ENCODE measurements at places on chromosomes 6 and 20.

DNA sequence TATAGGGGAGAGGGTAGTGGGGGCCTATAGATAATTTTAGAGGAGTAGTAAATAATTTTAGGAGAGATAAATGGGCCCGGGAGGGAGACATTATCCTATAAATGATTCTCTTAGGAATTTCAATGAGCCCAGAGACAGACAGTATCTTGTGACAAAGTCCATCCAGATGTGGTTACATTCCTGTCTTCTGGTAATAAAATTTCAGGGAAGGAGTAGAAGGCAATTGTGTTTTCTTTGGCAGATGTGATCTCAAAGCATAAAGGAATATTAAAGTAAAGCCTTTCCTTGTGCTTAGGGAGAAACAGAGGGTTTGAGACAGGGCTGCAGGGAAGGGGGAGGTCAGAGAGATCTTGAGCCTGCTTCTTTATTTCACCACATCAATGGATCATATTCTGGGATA, 979.8 kb upstream of the GJE1 start:
- peak; percentile 63 for DNase-seq

GRCh38 chr6:10051283-10051682, 363.6 kb downstream of the TFAP2A start:
- DNase-seq: no peak

GRCh38 chr6:23980965-23981364, 145.1 kb upstream of the NRSN1 start:
- no peak for DNase-seq

GRCh38 chr20:6993511-6993910, 226.0 kb downstream of the BMP2 start:
- DNase-seq: no peak

DNA sequence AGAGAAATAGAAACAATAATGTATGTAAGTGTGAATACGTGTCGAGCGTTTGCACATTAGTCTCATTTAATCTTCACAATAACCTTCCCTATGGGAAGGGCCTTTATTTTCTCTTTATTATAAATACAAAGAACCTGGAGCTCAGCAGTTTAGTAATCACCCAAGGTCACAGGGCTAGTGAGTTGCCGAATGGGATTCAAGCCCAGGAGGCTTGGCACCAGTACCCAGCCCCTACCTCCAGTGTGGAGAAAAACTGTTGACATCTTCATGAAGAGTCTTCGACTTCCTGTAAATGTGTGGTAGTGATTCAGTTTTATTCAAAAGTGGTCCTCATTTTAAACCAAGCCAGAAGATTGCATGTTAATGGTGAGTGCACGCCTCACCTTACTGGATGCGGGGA, 162.8 kb downstream of the SCML4 start:
- no peak for DNase-seq

- no peak for DNase-seq
Observed at GRCh38 chr6:127515234-127515793, 3.8 kb downstream of the MTCL3 start.

GRCh38 chr20:227439-228105, 514 bp downstream of the DEFB129 start:
- no peak for DNase-seq

- DNase-seq: no peak
Observed at GRCh38 chr6:56214041-56214702, 33.2 kb downstream of the COL21A1 start.

DNA sequence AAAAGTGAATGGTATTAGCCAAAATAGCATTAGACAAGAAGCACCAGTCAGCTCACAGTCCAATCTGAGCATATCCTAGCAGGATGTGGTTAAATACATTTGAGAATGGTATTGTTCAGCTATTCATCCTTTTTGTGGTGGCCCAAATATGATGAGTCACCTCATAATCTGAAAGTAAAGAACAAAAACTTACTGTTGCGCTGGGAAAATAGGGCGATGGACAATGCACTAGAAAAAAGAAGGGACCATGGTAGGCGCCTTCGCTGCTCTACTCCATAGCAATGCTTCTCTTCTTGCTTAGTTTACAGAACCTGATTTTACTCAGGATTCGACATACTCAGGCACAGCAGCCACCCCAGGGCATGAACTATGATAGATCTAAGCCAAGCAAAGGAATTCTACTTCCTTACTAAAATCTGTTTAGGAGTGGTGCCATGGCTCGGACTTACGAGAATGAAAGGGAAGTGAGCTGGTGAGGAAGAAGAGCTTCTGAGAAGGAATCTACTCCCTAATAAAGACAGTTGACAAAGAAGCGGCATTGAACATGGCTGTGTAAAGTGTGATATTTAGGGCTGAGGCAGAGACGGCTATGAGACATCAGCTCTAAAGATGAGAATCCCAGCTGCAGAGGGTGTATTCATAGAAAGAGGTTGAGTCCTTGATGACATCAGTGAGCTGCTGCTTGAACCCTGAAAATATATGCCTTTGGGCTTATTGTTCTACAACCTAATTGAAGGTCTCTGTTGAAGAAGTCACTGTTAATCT, 16.6 kb upstream of the FBXO9 start:
- DNase-seq: peak; percentile 81

DNA sequence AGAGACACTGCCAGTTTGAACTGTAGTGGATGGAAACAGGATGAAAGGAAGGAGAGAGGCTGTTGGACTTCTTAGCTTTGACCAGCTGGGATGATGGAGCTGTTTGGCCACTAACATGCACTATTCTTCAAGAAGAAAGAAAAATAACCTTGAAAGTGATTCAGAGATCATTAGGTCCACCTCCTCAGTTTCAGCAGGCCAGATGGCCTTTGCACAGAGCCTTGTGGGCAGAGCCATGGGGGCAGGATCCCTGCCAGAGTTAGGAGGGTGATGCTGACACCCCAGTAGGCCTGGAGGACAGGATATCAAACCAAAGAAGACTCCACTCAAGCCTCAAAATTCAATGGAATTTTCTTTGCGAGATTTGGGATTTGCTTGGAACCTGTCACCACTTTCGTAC, 74.5 kb upstream of the TMEM181 start:
- DNase-seq: no peak

GRCh38 chr6:119303164-119303887, 46.2 kb downstream of the MAN1A1 start:
- DNase-seq: no peak

DNA sequence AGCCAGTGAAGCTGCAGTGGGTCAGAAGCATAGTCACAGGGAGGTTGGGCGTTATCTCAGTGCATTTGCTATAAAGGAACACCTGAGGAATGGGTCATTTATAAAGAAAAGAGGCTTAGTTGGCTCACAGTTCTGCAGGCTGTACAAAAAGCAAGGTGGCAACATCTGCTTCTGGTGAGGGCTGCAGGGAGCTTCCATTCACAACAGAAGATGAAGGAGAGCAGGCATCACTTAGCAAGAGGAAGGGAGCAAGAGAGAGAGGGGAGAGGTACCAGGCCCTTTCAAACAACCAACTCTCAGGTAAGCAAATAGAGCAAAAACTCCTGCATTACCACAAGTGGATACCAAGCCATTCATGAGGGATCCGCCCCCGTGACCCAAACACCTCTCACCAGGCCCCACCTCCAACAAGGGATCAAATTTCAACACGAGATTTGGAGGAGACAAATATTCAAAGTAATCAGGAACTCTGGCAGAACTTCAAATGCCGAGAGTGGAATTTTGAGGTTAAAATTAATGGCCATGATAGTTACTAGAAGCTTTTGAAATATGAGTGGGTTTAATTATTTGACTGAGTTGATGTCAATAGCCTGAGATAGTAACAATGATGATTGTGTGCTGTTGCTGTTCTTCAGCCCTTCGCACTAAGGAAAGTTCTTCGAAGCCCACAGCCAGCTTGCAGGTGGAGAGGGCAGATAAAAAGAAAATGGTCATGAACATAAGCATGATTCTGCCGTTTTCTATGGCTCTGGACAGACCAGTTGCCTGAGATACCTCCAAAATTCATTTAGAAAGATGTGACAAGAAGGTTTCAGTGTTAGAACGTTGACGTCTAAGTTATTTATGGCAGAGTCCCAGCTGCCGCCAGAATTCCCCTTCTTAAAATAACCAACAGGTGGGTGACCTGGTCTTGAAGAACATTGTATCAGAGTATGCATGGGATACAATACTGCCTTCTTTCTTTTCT, 55.3 kb upstream of the ADTRP start:
- no peak for DNase-seq

GRCh38 chr20:25197183-25197869, 1.8 kb downstream of the ENTPD6 start:
- no peak for DNase-seq

- DNase-seq: no peak
Observed at GRCh38 chr20:10194166-10194565, 24.5 kb upstream of the SNAP25 start.

DNA sequence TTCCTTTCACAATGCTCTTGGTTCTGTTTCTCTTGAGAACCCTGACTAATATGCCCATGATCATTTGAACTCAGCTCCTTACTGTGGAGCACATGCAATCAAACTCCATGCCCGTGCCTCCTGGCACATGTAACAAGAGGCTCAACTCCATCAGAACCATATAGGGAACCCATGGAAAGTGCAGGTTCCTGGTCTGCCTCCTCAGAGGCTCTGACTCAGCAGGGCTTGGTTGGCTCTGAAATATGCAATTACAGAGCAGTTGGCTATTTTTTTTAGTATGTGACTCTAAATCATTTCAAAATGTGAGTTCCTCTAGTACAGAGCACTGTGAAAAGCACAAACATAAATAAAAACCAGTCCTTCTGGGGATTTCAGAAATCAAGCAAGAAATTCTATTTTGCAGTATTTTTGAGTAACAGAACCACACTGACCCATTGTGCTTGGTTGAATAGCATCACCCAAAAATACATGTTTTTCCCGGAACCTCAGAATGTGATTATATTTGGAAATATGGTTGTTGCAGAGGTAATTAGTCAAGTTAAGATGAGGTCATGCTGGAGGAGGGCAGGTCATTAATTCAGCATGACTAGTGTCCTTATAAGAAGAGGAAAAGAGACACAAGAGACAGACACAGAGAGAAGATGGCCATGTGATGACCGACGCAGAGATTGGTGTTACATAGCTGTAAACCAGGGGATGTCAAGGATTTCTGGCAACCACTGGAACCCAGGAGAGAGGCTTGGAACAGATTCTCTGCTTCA, 13.2 kb upstream of the MAP3K4 start:
- peak; percentile 65 for DNase-seq

DNA sequence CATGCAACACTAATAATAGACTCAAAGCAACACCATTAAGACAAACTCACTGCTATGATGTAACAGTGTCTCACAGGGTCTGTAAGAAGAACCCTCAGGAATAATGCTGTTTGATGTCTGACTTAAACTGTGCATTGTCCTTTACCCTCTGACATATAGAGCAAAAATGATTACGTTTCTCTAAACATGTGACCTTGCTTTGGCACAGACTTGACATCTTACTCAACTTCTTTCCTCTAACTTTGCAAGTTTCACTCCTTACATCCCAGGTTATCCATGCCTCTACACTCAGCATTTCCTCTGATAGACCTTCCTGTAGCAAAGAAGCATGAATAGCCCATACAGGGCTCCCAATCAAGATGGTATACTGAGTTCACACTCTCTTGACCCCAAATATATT, 252.7 kb downstream of the UST start:
- DNase-seq: no peak

DNA sequence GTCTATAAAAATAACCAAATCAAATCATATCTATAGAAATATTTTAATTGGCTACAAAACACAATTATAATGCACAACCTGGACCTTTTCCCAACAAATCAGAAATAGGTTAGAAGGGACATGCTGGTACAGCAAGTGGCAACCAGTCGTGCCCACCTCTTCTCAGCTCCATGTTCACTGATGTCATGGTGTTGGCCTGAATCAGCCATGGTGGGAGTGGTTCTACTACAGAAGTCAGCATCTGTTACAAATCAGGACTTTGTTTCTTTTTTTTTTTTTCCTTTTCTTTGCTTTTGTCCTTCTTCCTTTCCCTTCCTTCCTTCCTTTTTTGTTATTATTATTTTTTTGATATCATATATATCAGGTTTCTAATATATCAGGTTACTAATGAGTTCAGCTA, 91.2 kb downstream of the RALGAPA2 start:
- no peak for DNase-seq

DNA sequence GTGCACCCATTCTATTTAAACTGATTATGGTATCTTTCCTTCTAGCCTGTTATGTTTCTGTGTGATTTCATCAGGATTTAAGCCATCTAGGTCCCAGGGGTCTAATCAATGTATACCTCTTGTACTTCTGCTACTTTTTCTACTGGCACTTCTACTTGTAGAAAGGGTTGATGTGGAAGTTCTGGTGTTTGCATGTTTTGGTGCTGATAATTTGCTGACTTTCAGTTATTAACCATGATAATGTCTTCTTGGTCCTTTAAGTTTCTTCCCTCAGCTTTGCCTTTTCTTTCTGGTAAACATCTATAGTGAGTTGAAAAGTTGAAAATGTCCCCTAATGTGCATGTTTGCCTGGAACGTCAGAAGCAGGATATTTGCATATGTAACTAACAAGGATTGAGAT, 390.6 kb upstream of the MAP3K7 start:
- no peak for DNase-seq
